Left renal pelvis (tissue), 4 donors: ENCODE measurements at places on chromosomes 13 and 19.

DNA sequence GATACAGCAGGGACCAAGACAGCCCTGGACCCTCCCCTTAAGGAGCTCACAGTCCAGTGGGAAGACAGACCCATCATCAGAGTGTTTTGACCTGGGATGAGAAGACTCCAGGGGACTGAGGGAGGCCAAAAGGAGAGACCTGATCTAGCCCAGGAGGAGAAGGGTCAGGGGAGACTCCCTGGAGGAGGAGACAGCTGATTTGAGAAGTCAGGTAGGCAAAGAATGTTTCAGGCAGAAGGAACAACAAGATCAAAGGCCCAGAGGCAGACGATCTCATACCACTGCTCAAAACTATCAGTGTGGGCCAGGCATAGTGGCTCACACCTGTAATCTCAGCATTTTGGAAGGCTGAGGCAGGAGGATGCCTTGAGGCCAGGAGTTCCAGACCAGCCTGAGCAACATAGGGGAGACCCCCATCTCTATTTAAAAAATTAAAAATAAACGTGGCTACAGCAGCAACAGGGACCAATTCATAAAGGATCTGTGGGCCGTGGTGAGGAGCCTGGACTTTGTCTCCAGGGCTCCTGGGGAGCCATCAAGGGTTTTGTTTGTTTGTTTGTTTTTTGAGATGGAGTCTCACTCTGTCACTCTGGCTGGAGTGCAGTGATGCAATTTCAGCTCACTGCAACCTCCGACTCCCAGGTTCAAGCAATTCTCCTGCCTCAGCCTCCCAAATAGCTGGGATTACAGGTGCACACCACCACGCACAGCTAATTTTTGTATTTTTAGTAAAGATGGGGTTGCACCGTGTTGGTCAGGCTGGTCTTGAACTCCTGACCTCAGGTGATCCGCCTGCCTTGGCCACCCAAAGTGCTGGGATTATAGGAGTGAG is 2.2 kb upstream of the COX6B1 start:
- no peak for DNase-seq

GRCh38 chr19:57719901-57720519 is 7.4 kb downstream of the ZNF671 start:
- no peak for DNase-seq

DNA sequence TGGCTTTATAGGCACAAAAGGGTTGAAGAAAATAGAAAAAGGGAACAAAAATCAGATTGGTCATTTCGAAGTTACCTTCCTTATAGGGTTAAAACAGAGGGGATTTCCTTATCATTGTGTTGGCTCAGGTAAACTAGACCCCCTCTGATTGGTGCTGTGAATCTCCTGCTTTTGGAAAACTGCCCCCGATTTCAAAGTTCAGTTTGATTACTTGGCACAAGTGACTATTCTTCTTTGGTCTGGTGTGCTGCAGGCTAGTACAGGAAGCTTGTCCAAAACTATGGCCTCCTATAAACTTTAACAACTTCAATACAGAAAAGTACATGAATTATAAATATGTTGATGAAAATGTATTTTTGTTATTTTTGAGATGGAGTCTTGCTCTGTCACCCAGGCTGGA is 13.9 kb upstream of the TPTE2 start:
- DNase-seq, result no peak

- no peak for DNase-seq
Observed at GRCh38 chr19:41564515-41565378, 11.2 kb upstream of the CEACAM21 start.

DNA sequence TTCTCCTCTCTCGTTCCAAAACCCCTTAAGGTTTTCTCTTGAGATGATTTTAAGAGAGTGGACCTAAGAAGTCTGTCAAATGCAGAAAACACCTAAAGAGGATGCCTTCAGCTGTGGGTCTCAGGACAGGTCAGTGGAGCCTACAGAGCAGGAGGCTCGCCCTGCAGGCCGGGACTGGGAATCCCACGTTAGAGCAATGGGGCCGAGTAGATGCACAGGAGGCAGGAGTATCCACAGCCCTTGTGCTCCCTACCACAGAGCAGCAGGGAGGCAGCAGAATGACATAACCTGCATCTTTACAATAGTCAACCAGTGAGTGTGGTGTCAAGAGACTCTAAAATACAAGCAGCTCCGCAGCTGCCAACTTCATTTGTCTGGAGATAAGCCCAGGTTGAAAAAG is 229.4 kb downstream of the MTUS2 start:
- DNase-seq, result no peak

DNA sequence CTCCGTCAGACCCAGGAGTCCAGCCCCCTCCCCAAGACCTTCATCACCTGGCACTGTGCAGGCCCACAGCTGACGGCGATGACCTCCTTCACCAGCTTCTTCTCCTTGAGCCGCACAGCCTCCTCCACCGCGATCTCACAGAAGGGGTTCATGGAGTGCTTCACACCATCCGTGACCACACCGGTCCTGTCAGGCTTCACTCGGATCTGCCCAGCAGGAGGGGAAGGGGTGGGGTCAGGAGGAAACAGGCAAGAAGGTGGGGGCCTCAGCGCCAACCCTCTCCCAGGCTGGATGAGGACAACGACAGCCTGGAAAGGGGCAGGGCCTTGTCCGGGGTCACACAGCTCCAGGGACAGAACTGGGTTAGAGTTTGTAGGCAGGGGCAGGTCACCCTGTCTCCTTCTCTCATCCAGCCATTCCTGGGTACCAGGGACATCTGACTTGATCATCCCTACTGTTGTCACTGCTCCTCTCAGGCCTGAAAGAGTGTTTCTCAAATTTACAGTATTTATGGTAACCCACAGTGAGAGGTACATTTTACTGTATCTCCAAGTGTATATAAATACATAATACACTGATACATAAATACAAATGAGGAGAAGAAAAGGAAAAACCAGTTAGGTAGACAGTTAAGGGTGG is 12.0 kb downstream of the ETFB start:
- DNase-seq, result no peak

DNA sequence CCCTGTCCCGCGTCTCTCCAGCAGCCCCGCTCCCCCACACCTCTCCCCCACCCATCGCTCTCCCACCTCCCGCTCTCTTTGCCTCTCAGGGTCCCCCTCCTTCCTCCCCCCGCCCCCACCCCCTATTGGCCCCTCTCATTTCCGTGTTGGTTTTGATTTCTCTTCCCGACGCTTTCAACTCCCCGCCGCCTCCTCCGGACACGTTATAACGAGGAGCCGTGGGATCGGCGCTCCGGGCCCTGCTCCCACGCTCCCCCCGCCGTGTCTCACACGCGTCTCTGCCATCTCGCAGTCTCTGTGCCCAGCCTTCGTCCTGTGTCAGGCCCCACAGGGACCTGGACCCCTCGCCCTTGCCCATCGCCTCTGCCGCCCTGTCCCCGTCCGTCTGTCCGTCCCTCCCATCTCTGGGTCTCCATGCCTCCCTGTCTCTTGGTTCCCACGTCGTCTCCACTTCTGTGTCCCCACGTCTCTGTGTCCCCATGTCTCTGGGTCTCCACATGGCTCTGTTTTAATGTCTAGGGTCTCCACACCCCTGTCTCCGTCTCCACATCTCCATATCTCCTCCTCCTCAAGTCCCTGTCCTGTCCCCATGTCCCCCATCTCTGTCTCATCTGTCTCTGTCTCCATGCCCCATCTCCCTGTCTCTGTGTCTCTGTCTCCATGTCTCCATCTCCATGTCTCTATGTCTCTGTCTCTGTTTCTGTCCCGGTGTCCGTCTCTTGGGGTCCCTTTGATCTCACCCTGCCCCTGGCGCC is 13.1 kb downstream of the ERFL start:
- no peak for DNase-seq

DNA sequence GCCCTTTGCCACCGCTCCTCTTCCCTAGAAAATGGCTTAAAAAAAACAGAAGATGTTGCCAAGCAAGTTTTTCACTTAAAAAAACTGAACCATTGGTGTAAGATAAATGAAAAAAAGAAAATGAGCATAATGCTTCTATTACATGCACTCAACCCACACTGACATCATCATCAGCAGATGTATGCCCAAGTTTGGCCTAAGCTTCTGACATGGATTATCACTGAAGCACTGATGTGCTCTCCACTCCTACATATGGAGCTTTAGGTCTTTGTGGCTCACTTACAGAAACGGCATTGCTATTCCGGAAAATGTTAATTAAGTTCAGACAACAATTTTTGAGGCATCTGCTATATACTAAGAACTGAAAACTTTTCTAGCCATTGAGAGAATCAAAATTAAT is 8.0 kb downstream of the RXFP2 start:
- no peak for DNase-seq

DNA sequence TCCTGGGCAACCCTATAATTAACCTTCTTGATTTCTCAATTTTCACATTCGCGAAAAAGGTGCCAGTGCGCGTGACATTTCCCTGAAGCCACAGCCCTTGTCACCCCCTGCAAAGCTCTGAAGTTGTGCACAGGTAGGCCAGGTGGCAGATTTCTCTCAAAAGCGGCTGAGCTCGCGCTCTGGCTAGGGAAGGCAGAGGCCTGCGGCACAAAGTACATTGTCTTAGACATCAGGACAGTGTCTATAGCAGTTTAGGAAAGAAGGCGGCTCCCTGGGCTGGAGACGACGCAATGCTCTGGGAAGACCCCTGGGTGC is 42.9 kb upstream of the ZNF14 start:
- no peak for DNase-seq

- DNase-seq, result no peak
Observed at GRCh38 chr19:4042731-4043082, 24.0 kb downstream of the ZBTB7A start.

DNA sequence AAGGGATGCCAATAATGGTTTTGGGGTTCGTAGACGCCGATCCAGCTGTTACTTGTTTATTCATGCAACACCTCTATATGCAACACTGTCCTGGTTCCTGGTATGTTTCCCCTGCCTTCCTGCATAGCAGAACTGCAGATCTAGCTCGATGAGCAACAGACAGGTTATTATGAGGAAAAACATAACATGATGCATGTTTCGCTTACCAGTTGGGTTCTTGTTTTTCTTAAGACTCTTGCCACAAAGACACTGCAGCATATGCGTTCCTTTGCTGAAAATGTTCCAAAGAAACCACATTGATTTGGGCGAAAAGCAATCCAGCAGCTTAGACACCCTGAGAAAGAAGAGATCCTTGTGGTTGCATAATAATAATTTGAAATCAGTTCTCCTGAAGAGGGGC is 583 bp downstream of the FGF14 start:
- DNase-seq, result no peak

DNA sequence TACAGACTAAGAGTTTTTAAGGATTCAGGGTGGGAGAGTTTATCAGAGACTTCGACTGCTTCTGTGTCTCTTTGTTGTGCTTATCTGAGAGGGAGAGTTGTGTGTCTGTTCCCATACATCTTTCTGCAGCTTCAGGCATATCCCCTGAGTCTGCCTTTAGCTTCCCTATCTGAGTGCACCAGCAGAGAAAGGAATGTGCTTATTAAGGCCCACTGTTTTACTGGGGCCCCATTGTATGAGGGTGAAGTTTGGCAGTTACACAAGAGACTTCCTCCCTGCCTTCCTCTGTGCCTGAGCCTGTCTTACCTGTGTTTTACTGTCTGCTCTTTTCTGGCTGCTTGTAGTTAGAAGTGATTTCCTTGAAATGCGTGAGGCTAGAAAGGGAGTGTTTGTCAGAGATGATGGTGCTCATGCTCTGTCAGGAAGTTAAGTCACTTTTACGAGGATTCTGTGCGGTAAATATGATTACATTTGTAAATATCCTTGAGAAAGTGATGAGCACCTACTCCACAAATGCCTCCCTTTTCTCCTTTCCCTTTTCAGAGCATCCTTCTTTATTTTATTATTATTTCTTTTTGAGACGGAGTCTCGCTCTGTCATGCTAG is 1228.9 kb upstream of the MIR17HG start:
- no peak for DNase-seq

- no peak for DNase-seq
Observed at GRCh38 chr13:77328819-77329132, 1.9 kb upstream of the MYCBP2 start.

GRCh38 chr13:31240921-31241320 is 41.1 kb downstream of the B3GLCT start:
- DNase-seq, result no peak

DNA sequence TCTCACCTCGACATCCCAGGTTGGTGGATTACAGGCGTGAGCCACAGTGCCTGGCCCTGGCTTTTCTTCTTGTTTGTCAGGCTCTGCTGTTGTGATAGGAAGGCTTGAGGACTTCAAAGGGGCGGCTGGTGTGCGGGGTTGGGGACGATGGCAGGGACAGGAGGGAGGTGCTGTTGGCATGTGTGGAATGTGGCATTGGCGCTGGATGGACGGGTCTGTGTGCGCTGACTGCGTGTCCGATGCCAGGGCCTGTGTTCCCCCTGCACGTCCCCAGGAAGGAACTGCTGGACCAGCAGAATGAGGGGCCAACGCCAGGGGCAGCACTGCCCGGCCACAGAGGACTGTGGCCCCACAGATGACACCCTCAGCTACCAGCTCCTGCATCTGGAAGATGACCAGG is 12.7 kb upstream of the PTBP1 start:
- no peak for DNase-seq

DNA sequence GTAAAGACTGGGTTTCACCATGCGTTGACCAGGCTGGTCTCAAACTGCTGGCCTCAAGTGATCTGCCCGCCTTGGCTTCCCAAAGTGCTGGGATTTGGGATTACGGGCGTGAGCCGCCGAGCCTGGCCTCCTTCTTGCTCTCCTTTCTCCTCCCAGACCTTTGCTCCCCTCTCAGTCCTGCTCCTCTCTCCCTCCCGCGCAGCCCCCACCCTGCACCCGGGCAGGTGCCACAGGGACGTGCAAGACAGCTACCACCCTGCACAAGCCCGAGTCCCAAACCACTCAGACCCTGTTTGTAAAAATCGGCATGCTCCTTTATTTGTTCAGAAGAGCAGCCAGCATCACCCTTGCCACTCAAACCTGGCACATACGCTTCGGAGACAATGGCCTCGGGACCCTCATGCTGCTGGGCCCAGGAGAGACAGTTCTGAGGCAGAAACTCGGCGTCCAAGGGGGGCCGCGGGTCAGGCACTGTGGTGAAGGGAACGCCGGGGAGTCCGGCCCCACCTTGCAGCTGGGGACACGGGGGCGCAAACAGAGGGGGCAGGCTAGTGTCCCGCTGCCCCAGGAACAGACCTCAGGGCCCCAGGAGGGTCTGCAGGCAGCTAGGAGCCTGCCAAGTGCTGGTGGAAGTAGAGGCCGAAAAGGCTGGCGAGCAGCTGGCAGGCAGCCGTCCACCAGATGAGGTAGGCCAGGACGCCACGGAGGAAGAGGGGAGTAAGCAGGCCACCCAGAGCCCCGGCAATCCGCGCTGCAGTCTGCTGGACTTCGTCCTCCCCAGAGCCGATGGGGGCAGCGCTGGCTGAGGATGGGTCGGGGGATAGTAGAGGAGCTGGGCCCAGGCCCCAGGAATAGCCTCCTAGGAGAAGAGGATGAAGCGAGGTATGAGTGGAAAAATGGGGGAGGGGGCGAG is 18.7 kb downstream of the TMEM161A start:
- no peak for DNase-seq

DNA sequence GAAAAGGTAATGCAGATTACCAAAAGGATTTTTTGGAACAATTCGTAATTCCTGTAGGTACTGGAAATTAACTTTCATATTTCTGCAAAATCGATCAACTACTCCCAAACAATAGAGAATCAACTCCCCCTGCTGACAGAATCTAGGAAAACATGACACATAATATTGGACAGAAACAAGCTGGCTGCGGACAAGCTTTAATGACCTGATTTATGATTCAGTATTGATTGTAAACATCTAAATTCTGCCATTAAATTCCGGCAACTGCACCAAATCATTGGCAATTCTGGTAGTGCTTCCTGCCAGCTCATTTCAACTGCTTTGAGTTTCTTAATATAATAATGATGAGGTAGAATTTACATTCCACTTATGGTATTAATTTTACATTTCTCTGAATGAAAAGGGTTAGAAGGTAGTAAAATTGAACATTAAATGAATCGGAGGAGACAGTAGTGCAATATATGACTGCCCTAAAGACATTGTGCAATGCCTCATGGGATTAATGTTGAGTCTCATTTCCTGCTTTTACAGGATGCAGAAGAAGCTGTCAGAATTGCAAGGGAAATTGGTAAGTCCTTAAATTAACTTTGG is 146.5 kb downstream of the PCCA start:
- DNase-seq, result peak; percentile 27
